Stimulated activated CD8-positive, alpha-beta memory T cell treated with anti-CD3 and anti-CD28 coated beads, Interleukin-12 subunit alpha, Interleukin-12 subunit beta, amount 100 ng/mL, for 4 hours (primary cell): ENCODE measurements at places on chromosomes 7 and 10.

GRCh38 chr7:43072530-43072929 lies 39.9 kb upstream of the HECW1 start:
- DNase-seq: no peak

- DNase-seq: no peak
These were observed 18.7 kb downstream of the FAM25A start for GRCh38 chr10:87038786-87039185.

GRCh38 chr10:48482207-48482606 lies 122.7 kb downstream of the ARHGAP22 start:
- DNase-seq: no peak

DNA sequence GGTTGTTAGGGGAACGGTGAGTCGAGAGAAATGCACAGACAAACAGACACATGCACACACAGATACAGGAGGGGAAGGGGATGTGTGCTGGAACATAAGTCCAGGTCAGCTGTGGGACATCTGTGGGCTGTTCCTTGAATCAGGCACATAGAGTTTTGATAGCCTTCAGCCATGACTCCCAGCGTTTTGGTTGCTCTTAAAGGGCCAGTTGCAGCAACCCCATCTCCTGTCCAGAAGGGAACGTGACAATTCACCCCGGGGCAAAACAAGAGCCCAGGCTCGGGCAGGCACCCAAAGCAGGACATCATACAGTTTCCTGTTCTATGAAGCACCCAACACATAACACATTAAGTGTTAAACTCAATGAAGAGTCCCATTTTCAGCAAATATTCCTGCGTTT lies 9.6 kb downstream of the INSYN2A start:
- DNase-seq: no peak

- no peak for DNase-seq
These were observed 8.2 kb downstream of the CLDN12 start for GRCh38 chr7:90411510-90411909.

DNA sequence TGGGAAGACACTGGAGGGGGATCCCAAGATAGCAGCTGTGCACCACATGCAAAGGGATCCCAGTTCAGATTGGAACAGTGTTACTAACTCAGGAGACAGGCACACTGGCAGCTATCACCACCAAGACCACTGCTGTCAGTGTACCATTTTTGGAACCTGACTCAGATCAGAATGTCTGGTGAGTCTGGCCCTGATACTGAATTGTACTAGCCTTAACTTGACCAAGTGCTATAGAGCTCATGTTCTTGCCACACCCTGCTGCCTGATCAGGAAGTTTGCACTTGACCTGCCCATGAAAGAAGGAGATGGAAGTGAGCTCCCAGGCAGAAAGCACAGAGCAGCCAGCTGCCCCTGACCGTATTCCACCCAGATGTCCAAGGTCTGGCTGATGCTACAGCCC lies 4.8 kb upstream of the PRRT4 start:
- DNase-seq: no peak

GRCh38 chr10:71727105-71727737 lies 7.6 kb upstream of the C10orf105 start:
- DNase-seq: no peak

GRCh38 chr7:30791114-30791513 lies 19.9 kb downstream of the MINDY4 start:
- DNase-seq: no peak

DNA sequence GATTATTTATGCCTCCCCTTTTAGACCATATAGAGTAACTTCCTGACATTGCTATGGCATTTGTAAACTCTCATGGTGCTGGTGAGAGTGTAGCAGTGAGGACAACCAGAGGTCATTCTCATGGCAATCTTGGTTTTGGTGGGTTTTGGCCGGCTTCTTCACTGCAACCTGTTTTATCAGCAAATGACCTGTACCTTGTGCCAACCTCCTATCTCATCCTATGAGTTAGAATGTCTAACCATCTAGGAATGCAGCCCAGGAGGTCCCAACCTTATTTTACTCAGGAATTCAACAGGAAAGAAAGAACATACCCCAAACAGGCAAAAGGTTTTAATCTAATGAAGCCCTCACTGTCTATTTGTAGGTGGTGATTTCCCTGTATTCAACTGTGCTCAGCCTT lies 205.4 kb upstream of the YAE1 start:
- no peak for DNase-seq

DNA sequence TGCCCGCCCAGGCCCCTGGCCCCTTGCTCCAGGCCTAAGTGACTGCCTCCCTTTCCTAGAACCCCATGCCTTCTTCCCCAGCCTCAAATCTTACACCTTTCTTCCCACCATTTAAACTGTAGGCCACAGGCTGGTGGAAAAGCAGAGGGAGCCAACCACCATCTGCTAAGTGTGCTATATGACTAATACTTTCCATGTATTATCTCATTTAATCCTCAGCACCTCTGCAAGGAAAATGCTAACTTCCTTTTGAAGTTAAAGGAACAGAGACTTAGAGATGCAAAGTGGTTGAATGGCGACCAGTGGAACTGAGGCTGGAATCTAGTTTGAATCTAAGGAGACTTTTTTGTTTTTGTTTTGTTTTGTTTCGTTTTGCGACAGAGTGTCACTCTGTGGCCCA lies 17.8 kb upstream of the MTPAP start:
- DNase-seq: no peak

DNA sequence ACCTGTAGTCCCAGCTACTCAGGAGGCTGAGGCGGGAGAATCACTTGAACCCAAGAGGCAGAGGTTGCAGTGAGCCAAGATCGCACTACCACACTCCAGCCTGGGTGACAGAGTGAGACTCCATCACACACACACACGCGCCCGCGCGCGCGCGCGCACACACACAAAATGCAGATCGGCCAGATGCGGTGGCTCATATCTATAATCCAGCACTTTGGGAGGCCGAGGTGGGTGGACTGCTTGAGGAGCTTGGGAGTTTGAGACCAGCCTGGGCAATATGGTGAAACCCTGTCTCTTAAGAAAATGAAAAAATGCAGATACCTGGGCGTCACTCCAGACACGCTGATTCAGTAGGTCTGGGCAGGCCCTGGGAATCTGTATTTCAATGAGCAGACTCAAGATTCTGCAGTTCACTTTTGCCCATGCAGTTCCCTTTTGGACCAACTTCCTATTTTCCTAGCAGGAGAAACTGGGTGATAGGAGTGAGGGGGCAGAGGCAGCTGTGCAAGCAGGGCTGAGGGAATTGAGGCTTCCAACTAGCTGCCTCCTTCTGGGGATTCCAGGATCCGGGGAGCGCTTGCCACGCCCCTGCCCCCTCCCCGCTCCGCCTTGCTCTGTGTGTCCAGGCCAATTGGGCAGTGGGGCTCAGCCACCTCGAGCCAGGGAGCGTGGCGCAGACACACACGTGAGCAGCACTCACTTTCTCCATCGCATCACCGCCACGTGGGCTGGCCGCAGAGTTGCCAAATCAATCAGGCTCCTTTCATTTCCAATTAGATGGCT lies 173.6 kb downstream of the SH3PXD2A start:
- DNase-seq: no peak

- DNase-seq: no peak
These were observed 871.7 kb downstream of the LRMDA start for GRCh38 chr10:76302961-76303630.

- no peak for DNase-seq
These were observed 35.5 kb downstream of the PPP1R3C start for GRCh38 chr10:91597197-91597881.

- no peak for DNase-seq
These were observed 7.8 kb downstream of the ZNF277 start for GRCh38 chr7:112214268-112214667.

DNA sequence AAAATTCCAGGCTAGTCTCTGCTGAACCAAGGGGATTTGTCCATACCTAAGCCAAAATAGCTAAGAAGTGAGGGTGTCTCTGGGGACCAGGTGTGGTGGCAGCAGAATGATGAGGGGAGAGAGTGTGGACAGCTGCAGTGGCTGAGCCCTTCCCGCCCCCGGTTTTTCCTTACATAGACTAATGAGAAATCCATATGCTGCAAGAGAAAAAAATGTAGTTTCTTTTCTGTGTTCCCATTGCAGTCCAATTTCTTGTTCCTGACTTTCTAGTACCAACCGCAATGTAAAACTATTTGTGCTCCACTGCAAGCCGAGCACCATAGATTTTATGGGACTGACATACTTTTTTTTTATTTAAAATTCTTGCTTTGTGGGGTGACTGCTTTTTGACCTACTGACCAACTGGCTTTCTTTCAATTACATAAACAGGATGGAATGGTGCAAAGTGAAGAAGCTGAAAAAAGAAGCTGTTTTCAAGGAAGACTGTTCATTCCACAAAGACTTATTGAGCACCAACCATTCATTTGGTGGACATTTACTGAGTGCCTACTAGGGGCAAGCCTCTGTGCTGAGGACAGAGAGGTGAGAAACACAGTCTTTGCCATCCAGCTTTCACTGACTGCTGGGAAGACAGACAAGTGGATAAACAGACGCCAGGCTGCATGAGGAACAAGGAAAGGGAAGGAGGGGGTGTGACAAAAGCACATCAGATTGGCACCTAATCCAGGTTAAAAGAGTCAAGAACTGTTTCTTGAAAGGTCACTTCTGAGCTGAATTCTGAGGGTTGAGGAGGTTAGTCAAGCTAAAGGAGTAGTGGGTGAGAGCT lies 9.8 kb downstream of the CEP41 start:
- DNase-seq: no peak

GRCh38 chr10:387909-388660 lies 252.8 kb downstream of the ZMYND11 start:
- DNase-seq: no peak

GRCh38 chr7:157113607-157114006 lies 25.1 kb upstream of the UBE3C start:
- DNase-seq: no peak

GRCh38 chr7:116576350-116577319 lies 51.8 kb downstream of the CAV1 start:
- no peak for DNase-seq

- DNase-seq: no peak
These were observed 264.6 kb downstream of the SNX10 start for GRCh38 chr7:26556061-26556881.

GRCh38 chr10:3658766-3659165 lies 126.2 kb downstream of the KLF6 start:
- no peak for DNase-seq

GRCh38 chr7:19405541-19405940 lies 260.3 kb upstream of the FERD3L start:
- DNase-seq: no peak

DNA sequence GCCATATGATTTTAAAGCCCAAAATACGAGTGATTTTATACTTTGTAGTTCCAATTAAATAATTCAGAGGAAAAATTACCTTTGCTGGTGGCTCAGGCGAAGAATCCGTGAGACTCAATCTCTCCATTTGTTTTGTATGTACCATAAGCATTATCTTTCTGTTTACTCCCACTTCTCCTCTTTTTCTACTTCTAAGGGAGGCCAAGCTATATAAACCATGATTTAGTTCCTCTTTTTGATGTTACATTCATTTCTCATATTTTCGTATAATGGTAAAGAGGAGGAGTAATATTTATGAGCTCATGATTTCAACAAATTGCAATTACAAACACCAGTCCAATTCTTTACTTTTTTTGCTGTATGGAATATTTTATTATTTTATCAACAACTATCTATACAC lies 50.6 kb upstream of the TES start:
- DNase-seq: no peak

GRCh38 chr7:120272261-120272660 lies 714 bp upstream of the KCND2 start:
- DNase-seq: no peak

GRCh38 chr10:109851616-109852474 lies 71.5 kb downstream of the XPNPEP1 start:
- DNase-seq: no peak

GRCh38 chr10:123512901-123513775 lies 153.0 kb upstream of the GPR26 start:
- no peak for DNase-seq

- no peak for DNase-seq
These were observed 17.6 kb downstream of the C10orf62 start for GRCh38 chr10:97607095-97607636.
